Stimulated activated CD4-positive, alpha-beta T cell treated with anti-CD3 and anti-CD28 coated beads, Interleukin-4, amount 100 ng/mL, for 48 hours (primary cell): ENCODE measurements at places on chromosomes 11 and 22.

DNA sequence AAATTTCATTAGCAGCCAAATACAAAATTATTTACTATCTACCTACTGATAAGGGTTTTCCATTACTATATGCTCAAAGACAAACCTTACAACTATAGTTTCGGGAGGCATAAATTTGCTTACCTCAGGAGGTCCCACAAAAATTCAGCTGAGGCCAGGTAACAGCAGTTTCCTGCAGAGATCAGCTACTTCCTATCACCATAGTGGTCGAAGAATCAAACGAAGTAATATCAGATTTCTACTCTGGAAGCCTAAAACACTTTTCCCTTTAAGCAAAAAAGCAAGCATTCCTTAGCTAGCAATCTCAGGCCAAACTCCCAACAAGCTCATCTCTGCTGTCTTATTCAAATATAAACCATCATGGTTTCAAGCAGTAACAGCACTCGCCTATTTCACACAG lies 3.1 kb downstream of the NAP1L4 start:
- DNase-seq = no peak

GRCh38 chr22:49210606-49211005 lies 617.1 kb downstream of the BRD1 start:
- DNase-seq = no peak

- no peak for DNase-seq
These were observed 38.5 kb upstream of the GRAMD4 start for GRCh38 chr22:46581538-46582244.

DNA sequence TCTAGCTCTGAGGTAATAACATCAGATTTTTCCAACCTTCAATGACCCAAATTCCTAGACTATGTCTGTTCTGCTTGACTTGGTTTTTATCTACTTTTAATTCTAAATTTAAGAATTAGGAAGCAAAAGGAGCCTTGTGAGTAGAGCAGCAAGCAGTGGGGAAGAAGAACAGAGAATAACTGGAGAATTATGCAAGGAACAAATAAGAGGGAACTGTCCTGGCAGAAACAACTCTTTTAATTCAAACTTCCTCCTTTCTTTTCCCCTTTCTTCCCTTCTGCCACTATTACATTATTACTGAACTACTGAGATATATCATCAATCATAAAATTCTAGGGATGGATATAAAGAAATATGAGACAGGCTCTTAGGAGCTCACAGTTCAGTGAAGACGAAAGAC lies 276.1 kb downstream of the SBF2 start:
- no peak for DNase-seq

- DNase-seq = no peak
These were observed 76.8 kb downstream of the SC5D start for GRCh38 chr11:121369366-121369765.

DNA sequence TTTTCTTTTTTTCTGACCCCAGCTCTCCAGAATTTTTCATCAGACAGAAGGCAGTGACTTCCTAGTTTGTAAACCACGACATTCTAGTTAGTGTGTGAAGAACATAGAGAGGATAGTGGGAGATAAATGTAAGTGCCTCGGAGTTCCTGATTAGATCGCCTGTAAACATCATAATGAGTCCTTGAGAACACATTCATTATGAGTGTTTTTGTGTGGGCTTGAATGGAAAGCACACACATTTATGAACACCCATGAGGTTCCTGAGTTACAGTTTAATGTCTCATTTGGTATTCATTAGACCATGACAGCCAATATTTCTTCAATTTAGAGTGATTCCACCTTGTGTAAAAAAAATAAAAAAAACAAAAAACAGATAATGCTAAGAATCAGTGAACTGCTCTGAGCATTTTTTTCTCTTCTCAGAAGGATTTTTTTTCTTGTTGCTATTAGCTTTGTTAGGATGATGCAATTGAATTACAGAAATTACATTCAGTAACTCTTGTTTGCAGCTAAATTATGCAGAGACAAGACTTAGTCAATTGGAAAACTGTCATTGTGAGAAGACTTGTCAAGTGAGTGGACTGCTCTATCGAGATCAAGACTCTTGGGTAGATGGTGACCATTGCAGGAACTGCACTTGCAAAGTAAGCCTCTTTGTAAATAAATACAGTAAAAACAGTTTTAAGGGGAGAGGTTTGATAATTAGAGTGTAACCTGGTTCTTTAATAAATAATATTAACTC lies 257.6 kb downstream of the NELL1 start:
- no peak for DNase-seq
